ENCODE measurements at places on chromosomes 4 and X.

GRCh38 chr4:118740869-118741268 lies 55.7 kb downstream of the METTL14 start:
- peak; percentile 46 for ATAC-seq

- no peak for ATAC-seq
Observed at GRCh38 chr4:90292438-90292837, 165.2 kb downstream of the CCSER1 start.

- ATAC-seq, result peak; percentile 91
Observed at GRCh38 chr4:91064157-91064853, 937.1 kb downstream of the CCSER1 start.

- ATAC-seq, result no peak
Observed at GRCh38 chr4:31417040-31417439, 696.9 kb downstream of the PCDH7 start.

DNA sequence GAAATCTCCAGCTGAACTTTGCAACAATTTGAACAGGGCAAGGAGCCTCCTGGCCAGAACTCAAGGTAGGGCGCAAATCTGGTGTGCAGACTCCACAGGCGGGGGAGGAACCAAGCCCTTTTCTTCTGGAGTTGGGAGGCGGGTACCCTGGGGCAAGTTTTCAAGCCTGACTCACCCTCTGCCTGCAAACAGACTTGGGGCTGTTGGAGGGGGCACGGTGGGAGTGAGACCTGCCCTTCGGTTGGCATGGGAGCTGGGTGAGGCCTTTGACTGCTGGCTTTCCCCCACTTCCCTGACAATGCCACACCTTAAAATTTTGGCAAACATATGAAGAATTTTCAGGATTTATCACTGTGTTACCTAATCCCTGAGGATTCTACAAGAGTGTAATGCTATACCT lies 709.8 kb upstream of the DIAPH2 start:
- no peak for ATAC-seq

- ATAC-seq, result no peak
Observed at GRCh38 chr4:186606591-186606992, 51.2 kb upstream of the MTNR1A start.

DNA sequence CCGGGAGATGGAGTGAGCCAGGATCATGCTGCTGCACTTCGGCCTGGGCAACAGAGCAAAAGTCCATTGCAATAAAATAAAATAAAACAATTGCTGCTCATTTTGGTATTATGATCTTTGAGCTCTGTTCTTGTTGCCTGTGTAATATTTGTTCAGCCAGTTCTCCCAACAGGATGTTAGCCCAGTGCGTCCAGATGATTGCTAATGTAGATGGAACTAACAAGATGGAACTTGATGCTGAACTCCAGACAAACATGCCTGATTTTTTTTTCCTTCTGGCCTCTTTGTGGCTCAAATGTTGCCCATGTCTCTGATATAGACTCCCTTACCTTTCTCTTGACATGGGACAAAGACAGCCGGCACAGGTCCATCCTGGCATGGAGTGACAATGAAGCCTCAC lies 15.8 kb downstream of the SSX5 start:
- no peak for ATAC-seq

DNA sequence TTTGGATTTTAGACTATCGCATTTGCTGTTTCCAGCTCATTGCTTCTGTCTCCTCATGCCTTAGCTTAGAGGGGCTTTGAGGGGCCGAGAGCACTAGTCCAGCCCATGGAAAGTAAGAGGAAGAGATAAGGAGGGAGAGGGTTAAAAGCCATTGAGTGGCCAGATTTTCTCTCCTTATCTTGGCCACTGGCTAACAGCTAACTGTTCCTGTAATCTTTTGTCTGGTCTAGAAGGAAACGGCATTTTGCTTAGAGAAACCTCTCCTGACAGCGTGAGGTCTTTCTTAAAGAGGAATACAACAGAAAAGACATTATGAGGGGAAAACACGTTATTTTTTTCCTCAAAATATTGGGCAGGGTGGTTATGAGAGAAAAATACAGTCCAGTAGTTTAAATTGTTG lies 7.9 kb downstream of the GPR101 start:
- ATAC-seq, result no peak

GRCh38 chr4:120815361-120815760 lies 107.2 kb downstream of the PRDM5 start:
- ATAC-seq, result no peak

DNA sequence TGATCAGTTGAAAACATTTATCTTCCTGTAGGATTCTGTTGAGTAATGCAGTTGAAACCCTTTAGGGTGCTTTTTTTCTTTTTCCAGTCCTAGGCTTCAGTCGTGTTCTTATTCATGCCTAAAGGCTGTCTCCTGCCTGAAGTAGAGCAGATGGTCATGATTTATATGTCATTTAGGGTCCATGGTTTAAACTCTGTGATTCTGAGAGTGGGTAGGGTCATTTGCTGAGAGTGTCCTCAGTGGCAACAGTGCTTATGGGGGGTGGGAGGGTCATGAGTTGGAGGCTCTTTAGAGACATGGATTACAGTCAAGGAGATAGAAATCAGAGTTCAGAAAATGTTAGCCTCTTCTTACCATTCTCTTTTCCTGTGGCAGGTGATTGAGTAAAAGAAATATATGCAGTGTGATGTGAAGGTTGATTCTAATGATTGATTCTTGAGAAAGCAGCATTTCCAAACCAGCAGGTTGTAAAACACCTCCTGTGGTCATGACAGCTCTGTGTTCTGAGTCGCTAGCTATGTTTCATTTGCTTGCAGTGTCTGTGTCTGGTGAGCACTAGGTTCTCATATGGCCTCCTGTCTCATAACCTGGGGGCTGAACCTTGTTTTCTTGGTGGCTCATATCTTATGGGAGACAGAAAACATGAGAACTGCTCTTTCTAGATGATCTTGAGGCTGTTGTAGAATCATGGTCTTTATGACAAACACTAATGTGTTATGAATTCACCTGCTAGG lies 60.4 kb downstream of the JADE1 start:
- ATAC-seq, result no peak

DNA sequence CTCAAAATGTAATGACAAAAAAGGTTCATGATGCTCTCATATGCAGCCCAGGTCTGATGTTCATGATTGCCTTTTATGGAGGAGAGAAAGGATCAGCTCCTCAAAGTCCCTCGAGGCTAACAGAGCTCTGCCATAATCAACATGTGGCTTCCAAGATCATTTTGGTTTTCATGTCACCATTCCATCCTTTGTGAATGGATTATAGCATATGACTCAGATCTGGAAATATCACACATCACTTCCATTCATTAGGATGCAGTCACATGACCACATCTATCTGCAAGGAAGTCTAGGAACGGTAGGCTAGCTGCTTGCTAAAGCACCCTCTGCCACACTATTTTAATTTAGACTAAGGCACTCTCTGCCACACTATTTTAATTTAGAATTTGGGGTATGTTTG lies 77.6 kb downstream of the COX18 start:
- no peak for ATAC-seq

DNA sequence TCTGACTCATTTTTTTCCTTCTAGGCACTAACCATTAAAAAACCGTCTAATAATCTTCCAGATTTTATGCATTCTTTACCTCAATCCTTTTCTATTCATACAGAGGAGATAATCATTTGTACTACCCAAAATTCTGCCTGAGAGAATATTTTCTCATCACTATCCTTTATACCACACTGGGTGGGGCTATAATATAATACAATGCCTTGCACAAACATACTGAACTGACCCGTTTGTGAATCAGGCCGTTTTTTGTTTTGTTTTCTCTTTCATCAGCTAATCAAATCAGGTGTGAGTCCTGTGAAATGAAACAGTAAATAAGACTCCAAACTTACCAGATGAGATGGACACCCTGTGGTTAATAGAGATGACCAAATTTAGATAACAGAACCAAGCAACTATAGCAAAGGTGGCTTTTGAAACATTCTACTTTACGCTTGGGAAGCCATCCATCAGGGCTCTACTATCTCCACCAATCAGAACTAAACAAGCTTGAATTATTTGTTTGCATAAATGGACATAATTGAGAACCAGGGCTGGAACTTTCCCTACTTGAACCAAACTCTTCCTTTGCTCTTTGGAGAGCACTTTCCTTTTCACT lies 573.0 kb downstream of the GABRG1 start:
- ATAC-seq, result no peak
